ENCODE measurements at places on chromosomes 11 and 22.

DNA sequence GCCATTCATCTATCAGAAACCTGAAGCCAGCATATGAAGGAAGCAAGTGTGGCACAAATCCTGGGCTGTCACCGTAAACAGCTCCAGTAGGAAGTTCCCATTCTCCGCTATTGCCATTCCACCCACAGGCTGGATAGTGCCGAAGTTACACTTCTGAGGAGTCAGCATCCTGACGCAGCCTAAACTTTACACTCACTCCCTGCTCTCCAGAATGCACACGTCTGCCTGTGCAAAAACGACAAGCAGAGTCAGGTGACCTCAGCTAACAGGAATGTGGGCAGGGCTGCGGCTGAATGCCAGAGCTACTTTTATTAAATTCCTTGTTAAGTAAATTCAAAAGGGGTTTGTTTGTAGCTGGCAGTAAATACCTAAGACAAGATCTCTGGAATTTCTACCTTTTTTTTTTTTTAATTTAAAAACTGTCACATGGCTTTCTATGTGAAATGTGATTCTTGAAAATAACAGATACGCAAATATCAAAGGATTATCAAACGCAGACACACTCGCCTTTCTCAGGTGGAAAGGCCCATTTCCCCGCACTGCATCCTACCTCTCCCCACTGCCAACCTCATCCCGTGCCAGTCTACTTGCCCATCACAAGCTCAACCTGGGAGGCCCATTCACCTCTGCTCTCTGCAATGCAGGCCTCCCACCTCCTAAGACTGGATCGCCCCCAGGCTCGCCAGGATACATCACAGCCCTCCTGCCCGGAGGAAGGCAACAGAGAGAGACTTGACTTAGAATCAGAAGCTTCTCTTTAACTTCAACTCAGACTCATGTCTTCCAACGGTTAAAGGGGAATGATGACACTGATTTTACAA is 33.5 kb downstream of the NFRKB start:
- no peak for DNase-seq

DNA sequence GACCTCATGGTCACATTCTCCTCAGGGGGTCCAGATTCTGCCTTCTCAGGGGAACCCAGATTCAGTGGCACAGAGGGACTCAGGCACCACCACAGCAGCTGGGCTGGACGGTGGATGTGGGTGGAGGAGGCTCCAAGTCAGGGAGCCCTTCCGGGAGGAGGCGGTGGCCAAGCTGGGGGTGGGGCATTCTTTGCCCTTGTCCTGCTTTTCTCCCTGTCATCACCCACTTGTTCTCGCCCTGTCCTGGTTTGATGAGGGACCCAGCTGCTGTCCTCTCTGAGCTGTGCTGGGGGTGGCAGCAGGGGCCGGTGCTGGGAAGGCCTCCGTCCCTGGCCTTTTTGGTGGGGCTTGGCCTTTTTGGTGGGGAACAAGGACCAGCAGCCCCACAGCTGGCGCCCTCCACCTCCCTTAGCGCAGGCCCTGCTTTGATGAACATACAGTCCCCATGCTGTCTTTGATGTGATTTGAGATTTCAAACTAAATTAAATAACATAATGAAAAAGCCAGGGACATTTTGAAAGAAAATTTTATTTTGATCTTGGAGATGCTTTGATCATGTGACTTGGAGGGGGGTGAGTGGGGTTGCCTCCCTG is 1168.2 kb downstream of the BRD1 start:
- no peak for DNase-seq

DNA sequence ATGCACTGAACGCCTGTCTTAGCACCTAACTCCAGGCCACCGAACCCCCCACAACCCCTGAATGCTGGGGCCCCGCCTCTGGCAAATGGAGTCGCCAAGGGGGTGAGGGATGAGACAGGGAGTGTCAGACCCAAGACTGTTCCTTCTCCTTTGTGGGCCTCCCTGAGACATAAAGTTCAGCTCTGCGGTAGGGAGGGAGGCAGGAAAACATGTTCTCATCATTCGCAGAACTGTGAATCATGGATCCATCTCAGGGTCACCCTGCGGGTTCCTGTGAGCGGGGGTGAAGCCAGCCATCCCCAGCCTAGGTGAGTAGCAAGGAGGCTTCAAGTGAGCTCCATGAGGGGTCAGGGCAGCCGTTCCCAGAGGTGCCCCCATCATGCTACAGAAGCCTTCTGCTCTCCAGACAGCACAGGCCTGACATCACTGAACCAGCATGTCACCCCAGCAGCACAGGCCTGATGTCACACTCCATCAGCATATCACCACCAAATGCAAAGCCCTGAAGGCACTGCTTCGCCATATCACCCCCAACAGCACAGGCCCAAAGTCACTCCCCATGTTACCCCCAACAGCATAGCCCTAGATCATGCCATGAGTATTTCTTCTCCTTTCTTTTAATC is 27.2 kb downstream of the TMPRSS6 start:
- DNase-seq: no peak

GRCh38 chr11:126920833-126921232 is 79.7 kb downstream of the KIRREL3 start:
- DNase-seq: no peak

DNA sequence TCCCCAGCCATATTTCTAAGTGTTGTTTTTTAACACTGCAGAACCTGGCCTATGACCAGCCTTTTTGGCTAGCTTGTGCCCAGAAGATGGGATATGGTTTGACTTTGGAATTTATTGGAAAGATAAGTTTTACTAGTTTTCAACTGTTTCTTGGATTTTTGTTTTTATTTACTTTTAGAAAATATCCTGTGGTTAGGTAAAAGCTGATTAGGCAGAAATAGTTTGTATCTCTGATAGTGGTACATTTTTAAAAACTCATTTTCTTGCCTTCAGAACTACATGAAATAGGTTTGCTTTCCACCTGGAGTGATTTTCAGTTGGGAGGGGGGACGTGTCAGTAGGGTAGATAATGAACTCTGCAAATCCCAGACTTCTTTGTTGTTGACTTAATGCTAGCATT is 91.3 kb upstream of the RASSF10 start:
- no peak for DNase-seq

DNA sequence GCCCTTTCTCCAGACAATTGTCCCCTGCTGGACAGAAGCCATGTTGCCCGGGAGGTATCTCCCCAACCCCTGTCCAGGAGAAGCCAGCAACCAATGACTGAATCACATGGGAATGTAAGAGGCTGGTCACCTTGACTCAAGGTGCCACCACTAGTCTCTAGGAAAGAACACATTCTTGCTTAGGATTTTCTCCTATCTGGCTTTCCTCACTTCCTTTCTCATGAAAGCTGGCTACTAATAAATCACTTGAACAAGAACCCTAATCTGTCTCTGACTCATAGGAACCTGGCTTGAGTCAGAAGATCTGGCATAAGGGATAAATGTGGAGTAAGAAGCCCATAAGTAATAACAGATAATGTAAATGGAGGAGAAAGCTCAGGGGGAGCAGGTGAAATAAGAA is 101.4 kb upstream of the C11orf87 start:
- DNase-seq: no peak

DNA sequence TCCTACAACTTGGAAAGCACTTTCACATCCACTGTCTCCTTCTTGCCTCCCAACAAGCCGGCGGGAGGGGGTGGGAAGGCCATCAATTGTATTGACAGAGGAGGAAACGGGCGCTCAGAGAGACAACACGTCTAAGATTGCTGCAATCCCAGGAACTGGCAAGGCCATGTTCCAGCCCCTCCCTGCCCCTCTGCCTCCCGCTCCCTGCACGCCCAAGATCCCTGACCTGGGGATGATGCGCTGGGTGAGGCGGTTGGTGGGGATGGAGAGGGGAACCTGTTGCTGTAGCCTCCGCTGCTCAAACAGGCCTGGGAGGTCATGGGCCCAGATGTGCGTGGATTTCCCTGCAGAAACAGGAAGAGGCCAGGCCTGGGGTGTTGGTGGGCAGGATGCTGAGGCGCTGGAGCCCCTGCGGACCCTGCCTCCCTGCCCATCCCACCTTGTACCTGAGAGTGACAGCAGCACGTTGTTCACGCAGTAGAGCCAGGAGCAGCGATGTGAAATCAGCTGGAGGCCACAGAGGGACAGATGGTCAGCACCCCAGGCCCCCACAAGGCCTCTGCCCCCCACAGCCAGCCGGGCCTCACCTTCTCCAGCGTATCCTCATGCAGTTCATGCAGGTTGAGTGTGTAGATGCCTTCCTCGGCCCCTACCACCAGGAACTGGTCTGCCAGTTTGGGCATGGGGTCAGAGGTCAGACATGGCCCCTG is 6.8 kb downstream of the MAP4K2 start:
- DNase-seq: no peak

DNA sequence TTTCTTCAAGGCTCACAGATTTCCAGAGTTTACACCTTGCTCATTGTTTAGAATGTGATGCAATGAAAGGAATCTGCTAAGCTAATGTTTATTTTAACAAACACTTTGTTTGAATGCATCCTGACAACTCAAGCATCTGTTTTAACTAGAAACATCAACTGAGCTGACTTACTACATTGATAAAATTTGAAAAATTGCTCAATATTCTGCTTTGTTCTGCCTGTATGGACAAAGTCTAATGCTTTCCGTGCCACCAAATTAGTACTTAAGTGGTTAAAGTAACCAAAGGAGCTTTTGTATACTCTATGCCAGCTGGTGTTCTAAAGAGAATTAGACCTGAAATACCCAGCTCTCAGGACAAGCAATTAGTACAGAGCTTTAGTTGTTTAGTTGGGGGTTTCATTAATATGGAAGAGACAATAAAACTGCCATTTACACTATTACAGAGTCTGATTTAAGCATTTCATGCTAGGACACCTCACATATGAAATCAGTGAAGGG is 105.2 kb downstream of the MAML2 start:
- DNase-seq: no peak
